HepG2 (cell line): ENCODE measurements at places on chromosomes 6 and 20. TPM values are rescaled to one million over a fixed set of nuclear protein-coding genes. Genes with fewer than 3 reads are reported as not detected.
A peak's percentile ranks its signal among the peaks of the same experiment; 100 is the strongest.

The TAB2 gene
- polyA plus RNA-seq, result 38.1 and 50.2 TPM in 2 replicates

GRCh38 chr6:37029249-37029971, 24.0 kb downstream of the FGD2 start:
- peak; percentile 84 for DNase-seq

The UFL1 gene
- 7.4 and 8.8 TPM in 2 replicates for polyA plus RNA-seq

The ARFGAP1 gene
- polyA plus RNA-seq, result 132 and 173 TPM in 2 replicates

DNA sequence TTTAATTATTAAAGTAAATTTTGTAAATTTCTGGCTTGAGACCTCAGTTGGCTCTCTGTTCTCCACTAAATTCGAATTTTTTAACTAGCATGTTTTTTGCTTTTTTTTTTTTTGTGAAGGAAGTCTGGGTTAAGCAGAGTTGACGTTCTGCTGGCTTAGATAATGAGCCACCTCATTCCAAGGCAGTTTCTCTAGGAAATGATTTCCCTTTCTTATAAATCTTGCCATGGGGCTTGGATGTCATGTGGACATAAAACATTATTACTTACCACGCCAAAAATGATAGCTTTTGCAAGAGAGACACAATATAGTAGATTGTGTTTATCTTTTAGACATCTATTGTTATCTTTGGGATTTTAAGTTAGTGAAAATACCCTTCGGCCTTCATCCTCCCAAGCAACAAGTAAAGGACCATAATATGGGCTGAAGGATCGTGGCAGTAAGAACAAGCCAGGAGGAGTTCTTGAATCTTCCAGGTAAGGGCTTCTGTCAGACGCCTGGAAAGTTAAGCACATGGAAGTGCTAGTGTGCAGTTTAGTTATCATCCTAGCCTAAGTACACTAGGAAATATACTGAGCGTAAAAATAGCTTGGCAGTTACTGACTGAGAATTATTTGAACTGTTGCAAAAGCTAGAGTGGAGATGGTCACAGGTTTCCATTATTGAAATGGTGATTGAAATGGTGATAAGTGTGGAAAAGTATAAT, 30.7 kb downstream of the ADGRG6 start:
- no peak for DNase-seq

- no peak for DNase-seq
These were observed 72.4 kb upstream of the TBC1D7 start for GRCh38 chr6:13400772-13401171.

GRCh38 chr6:166268431-166268830, 39.8 kb downstream of the PRR18 start:
- DNase-seq, result no peak

GRCh38 chr6:149750136-149750609, 632 bp downstream of the PCMT1 start:
- DNase-seq, result peak; percentile 80

- DNase-seq, result no peak
These were observed 100.6 kb downstream of the CRYBG1 start for GRCh38 chr6:106461084-106461483.

DNA sequence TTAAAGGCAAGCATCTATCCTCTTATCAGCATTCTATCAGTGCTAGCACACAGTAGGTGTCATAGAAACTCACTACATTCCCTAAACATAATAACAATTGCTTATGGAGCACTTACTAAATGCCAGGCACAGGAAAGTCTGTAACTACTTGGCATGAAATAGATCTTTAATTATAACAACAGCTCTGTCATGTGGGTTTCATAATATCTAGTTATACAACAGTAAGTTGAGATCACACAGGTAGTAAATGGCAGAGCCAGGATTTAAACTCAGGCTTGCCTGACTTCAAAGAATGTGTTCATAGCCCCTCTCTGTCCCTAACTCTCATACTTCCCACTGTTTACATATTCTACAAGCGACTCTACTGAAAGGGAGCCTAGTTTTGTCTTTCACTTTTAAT, 66.0 kb upstream of the ENPP5 start:
- DNase-seq, result no peak

GRCh38 chr20:37526839-37527637, 638 bp downstream of the BLCAP start:
- DNase-seq, result no peak

The CDH26 gene
- 0.88 and 1.1 TPM in 2 replicates for polyA plus RNA-seq

The GPANK1 gene
- polyA plus RNA-seq, result 14.8 and 15.4 TPM in 2 replicates

The PRR18 gene
- 0.01 and 0.04 TPM in 2 replicates for polyA plus RNA-seq

GRCh38 chr6:97689078-97689754, 406.2 kb upstream of the MMS22L start:
- DNase-seq, result no peak
